ENCODE measurements at places on chromosomes 3 and 15. TPM values are rescaled to one million over a fixed set of nuclear protein-coding genes. Genes with fewer than 3 reads are reported as not detected.

The P3H2 gene
- total RNA-seq = not detected

The GOLGA8S gene
- 0.05 TPM for total RNA-seq

The KBTBD13 gene
- total RNA-seq = not detected

The DZIP1L gene
- total RNA-seq = not detected

The ZNF385D gene
- not detected for total RNA-seq

The GNL3 gene
- 167 TPM for total RNA-seq

The SPG21 gene
- 73.0 TPM for total RNA-seq

The CRYGS gene
- 2.7 TPM for total RNA-seq

The GPR87 gene
- total RNA-seq = 1.1 TPM

The RAB6B gene
- total RNA-seq = 3.9 TPM

The LRRK1 gene
- total RNA-seq = 0.71 TPM

DNA sequence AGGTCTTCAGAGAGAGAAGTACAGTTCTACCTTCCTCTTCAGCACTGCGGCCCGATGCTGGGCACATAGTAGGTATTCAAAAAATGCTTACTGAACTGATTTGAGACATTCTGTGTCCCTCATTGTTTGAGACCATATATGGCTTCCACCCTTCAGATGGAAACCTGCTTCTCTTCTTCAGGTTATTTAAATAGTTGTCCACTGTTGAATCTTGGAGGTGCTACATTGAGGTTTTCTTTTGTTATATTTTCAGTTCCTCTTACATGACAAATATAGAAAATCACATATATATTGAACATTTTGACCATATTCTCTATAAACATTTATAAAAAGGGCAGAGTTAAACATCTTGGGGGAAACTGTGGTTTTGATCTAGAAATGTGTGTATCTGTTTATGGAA lies 200.2 kb upstream of the LRRC3B start:
- no peak for DNase-seq

- peak; percentile 70 for DNase-seq
Observed at GRCh38 chr3:160941885-160942494, 163.2 kb downstream of the B3GALNT1 start.

DNA sequence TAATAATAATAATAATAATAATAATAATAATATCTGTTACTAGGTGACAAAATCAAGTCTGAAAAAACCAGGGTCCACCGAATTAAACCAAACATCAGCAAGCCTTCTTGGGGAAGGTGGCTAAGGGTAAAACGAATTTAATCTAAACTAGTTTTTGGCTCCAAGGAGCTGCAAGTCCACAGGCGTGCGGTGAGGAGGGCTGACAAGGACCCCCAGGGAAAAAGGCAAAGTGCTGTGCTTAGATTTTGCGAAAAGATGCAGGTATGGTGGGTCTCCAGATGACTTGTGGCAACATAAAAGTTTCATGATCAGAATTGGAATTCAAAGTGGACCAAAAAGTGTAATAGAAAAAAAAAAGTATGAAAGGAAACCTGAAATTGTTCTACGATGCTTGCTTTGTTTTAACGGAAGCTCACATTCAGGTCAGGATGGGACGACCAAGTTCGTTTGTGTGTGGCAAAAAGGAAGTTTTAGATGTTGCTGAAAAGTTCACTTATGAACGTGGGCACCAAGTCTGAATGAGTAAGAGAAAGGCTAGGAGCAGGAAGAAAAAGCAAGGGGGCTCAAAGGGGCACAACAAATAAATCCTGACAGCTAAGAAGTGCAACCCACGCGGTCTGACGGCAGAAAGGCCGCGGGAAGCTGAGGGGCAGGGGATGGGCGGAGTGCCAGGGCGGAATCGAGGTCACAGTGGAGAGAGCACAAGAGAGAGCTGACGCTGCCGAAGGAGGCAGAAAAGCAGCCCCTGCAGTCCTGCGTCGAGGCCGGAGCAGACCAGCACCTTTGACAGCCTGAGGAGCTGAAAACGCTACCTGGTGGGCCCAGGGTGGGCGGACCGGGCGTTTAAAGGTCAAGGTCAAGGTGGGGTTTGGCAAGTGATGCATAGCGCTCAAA lies 1.1 kb downstream of the WDR82 start:
- DNase-seq = peak; percentile 91

DNA sequence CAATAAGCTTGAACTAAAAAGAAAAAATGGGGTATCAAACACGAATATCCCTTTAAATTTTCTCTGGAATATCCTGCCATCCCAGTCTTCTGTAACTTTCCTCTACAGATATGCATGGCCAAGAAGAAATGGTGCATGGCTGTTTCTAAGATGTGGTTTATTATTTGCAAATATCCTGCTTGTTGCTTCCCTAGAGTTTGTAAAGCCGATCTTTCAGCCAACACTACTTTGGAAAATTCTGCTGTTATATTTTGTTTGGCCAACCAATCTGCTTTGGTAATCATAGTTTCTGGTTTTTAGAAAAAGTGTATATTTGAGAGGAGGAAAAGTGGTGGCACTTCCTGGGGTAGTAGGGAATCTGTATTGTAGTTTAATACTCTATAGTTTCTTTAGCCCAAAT lies 13.9 kb downstream of the PHLDB2 start:
- DNase-seq = no peak

GRCh38 chr3:123025642-123026521 lies 1.7 kb downstream of the SEMA5B start:
- DNase-seq = no peak

DNA sequence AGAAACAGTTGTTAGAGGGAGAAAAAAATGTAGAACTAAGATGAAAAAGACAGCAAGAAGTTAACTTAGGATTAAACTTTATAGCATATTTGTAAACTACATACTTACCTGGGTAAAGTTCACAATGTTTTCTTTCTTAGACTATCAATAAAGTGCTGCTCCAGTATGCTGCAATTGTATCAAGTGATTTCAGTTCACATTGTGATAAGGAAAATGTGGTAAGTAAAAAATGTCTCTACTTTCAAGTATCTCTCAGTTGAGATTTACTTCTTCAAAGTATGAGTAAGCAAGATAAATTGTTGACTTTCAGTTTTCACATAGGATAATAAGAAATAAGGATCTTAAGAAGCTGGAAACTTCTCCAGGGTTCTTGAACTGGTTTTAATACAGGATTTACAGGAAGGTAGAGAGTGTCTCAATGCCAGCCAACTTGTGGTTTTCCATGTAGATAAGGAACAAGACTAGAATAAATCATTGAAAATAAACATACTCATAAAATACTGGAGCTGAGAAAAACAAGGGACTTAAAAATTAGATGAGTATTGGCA lies 528.8 kb downstream of the UNC13C start:
- DNase-seq = no peak

- DNase-seq = peak; percentile 41
Observed at GRCh38 chr15:78726870-78727551, 84.3 kb downstream of the ADAMTS7 start.

DNA sequence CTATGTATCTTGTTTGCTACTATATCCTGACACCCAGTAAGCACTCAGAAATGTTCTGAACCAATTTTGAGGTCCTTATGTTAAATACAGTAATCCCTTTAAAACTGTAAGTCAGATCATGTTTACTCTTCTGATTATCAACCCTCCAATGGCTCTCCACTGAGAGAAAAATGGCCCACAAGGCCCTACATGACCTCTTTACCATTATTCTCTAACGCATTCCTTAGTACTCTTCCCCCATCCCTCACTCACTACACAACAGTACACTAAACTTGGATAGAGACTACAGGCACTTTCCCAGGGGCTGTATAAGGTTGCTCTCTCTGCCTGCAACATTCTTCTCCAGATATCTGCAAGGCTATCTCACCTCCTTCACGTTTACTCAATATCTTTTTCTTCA lies 1.9 kb downstream of the TOPBP1 start:
- DNase-seq = no peak

GRCh38 chr3:150515210-150515609 lies 31.1 kb downstream of the SERP1 start:
- no peak for DNase-seq

DNA sequence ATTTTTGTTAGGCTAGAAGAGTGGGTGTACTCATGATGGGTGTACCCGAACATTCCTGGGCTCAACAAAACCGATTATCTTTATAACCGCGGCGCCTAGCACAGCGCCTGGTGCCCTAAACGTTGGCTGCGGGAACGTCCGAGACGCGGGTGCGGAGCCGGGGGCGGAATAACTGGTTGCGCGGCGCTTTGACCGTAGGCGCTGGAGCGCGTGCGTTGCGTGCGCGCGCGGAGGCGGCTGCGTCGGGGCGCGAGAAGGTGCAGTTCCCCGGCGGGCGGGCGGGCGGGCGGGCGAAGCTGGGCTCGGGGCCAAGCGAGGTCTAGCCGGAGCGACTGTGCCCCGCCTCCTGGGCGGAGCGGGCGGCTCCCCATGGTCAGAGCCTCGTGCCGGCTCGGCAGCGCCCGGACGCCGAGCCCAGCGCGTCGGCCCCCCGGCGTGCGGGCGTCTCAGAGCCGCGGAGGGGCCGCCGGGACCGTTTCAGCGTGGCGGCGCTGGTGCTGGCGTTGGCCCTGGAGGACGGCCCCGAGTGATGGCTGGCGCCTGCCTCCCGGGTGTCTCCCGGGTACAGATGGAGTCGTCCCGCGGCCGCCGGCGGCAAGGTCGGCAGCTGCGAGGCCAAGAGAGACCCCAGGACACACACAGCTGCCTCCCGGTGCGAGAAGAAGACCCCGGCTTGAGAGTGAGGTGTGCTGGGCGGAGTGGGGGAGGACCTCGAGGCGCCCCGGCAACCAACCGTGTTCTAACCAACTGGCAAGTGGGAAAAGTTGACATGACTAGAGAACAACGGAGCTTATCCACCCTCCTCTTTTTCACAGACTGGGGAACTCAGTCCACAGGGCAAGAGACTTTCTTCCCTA lies at the start of gene PLAAT1:
Gene PLAAT1, plus strand, starts transcription at position 373 of the 857 bp plus-strand sequence. CDS start 14,429 bp downstream, outside the sequence.
- DNase-seq = peak; percentile 26

- no peak for DNase-seq
Observed at GRCh38 chr3:70990723-70991122, 592.8 kb downstream of the FOXP1 start.

DNA sequence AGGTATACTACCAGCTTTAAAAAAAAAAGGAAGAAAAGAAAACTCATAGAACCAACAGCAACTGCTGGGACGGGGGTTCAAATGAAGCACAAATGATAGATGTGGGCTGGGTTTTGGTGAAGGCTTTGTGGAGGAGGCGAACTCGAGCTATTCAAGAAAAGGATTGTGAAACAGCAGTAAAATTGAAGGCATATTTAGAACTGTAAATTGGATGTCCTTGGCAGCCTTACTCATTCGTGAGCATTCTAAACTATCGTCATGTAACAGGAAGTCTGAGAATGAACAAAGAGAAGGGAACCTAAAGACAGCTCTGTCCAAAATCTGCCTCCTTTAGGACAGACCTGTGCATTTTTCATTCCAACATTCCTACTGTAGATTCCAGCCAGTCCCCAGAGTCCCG lies 97.8 kb downstream of the LARS2 start:
- no peak for DNase-seq

DNA sequence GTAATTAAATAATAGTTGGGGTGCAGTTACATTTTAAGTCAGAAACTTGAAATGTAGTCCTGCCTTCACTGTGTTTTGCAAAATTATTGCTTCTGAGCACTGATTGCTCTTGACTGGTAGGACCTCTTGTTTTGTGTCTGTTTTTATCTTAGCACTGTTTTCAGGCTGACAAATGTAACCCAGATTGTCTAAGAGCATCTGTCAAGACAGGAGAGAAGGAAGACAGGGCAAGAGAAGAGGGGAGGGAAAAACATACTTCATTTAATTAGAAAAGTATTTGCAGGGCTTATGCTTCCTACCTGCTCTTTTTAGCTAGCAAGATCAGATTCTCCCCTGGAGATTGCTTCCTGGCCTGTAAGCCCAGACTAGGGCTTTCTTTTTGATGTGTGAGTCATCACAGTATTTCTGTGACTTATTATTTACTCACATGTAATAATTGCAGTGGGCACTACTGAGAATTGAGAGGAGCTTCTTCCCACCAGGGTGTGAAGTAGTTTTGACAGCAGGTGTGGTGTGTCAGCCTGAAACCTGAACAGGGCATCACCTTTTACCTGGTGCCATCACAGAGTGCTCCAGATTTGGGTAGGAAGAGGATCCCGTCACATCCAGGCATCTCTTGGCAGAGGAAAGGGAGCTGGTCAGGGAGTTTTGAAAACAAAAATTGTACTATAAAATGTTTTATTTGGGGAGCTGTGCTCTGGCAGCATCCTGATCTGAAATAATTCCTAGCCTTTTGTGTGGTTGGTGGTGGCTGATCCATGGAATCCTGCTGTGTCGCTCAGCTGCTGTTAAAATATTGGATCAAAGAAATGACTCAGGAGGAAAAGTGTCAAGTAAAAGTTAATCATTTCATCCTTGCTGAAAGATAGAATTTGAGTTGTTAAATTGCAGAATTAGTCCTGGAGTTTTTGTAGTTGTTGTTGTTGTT lies 98.2 kb downstream of the TMEM108 start:
- no peak for DNase-seq

GRCh38 chr15:39266890-39267289 lies 314.0 kb upstream of the THBS1 start:
- no peak for DNase-seq

DNA sequence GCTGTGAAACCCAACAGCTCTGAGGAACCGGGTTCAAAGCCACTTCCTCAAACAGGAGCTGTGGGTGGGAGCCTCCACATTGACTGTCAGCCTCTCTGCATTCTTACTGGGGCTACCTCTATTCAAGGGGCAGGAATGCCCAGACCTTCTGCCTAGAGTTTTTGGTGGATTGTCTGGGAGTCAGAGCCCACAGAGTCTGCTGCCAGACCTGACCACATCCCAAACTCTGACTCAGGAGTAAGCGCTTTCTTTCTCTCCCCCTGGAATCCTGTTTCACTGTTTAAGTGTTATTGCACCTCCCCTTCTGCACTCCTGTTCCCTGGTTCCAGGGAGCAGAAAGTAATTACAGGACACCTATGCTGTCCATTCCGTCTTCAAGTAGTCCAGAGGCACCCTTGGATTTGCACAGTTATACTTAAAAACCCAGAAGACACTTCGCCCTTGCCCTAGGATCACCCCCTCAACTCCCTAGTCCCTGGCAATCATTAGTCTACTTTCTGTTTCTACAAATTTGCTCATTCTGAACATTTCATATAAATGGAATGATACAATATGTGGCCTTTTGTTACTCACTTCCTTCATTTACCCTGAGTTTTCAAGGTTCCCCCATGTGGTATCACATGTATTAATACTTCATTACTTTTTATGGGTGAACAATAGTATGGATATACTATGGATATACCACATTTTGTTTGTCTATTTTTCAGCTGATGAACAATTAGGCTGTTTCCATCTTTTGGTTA lies 37.9 kb upstream of the TJP1 start:
- no peak for DNase-seq

DNA sequence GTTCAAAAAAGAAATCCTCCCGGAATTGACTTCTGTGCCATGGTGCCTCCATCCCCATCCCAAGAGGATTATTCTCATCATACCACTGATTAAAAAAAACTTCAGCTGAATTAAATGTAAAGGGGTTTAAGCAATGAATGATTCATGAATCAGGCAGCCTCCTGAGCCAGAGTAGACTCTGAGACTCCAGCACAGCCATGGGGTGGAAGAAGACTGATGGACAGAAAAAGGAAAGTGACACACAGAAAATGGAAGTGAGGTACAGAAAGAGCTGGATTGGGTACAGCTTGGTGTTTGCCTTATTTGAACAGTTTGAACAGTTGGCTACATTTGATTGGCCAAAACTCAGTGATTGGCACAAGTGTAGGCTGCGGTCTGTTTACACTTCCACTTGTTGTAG lies 224.8 kb upstream of the ATP10A start:
- DNase-seq = no peak

- no peak for DNase-seq
Observed at GRCh38 chr3:110533089-110533488, 538.5 kb upstream of the NECTIN3 start.

All from activated CD4-positive, alpha-beta memory T cell treated with anti-CD3 and anti-CD28 coated beads for 36 hours (primary cell).